Stimulated activated CD4-positive, alpha-beta T cell treated with anti-CD3 and anti-CD28 coated beads, Interleukin-2, amount 100 ng/mL, for 4 hours (primary cell): ENCODE measurements at places on chromosomes 7 and 10.

DNA sequence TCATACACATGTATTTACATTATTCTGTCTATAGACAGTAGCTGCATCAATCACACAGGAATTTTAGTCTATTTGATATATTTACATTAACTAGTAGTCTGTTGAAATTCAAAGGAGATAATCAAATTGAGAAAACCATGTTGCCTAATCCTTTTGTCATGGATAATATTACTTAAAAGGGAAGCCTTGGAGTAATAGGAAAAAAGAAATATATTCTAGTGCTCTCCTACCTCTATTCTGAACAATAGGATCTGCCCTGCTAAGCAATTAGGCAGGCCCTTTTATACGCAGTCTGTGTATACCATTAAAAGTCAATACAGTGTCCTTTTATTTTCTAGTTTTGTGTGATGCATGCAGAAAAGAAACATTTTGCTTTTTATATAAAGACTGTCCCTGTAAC lies 24.5 kb downstream of the UMAD1 start:
- no peak for DNase-seq

GRCh38 chr10:88986549-88987242 lies 3.9 kb upstream of the FAS start:
- no peak for DNase-seq

DNA sequence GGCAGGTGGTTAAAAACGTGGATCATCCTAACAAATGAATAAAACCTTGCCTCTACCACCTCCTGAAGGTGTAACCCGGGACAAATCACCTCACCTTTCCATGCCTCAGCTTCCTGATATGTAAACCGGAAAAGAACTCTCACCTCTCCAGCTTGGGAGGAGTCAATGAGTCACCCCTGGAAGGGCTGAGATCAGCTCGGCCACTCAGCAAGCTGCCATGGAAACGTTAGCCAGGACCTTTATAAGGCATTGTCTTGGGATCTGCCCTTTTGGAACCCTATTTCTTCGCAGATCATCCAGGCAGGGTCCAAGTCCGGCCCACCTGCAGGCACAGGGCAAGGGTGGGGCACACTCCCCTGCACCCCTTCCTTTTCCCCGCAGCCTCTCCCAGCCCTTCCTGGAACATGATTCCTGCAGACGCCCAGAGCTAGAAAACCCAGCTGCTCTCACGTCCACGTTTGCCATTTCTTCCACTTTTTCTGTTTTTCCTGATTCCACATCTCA lies 81.6 kb upstream of the PFKP start:
- DNase-seq, result no peak

DNA sequence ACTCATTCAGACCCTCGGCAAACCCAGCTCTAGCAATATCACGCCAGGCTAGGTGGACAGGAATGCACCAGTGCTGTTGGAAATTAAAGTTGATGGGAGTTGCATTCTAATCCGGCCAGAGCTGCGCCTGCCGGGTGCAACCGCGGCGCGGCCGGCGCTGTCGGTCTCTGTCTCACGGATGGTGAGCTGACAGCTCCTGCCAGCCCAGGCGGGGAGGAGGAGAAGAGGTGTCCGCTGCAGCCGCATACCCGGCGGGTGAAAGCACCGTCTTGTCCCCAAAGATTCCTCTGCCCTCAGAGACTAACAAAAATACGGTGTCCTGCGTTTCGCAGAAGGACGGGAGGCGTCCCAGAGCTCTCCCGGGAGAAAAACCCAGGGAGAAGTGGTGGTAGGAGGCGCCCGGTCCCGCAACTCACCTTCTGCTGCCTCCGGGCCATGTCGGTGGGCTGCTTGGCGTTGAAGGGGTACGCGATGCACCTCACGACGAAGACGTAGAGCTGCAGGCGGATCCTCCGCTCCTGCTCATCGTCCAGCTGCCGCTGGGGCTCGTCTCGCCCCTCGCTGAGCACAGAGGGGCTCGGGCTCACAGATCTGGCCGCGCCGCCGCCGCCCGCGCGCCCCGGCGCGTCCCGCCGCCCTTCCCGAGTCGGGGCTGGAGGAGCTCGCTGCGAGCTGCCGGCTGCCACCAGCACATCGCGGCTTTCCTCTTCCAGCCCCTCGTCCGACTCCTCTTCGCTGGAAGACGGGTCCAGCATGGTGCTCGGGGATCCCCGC lies 490 bp downstream of the CADPS2 start:
- no peak for DNase-seq

DNA sequence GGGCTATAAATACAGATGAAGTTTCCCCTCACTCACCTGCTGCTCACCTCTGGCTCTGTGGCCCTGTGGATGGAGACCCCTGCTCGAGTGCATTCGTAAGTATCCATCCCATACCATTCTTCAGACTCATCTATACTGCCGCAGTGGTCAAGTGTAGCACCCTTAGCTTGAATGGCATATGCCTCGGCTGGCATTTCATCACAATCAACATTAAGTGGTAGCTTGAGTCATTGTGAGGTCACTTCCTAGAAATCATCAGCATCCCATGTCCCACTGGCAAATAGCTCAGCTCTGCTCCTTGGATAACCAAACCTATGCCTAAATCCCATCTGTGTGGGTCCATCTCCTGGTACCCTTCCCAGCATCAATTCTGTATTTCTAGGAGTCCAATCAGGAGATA lies 38.2 kb downstream of the MDH2 start:
- DNase-seq, result no peak

- DNase-seq, result no peak
Measured at GRCh38 chr10:3790858-3791257, 5.8 kb upstream of the KLF6 start.

- no peak for DNase-seq
Measured at GRCh38 chr10:91434041-91434440, 23.9 kb downstream of the HECTD2 start.

GRCh38 chr10:103193820-103194529 lies 903 bp upstream of the NT5C2 start:
- no peak for DNase-seq
